ENCODE measurements at places on chromosomes 3 and 15.

DNA sequence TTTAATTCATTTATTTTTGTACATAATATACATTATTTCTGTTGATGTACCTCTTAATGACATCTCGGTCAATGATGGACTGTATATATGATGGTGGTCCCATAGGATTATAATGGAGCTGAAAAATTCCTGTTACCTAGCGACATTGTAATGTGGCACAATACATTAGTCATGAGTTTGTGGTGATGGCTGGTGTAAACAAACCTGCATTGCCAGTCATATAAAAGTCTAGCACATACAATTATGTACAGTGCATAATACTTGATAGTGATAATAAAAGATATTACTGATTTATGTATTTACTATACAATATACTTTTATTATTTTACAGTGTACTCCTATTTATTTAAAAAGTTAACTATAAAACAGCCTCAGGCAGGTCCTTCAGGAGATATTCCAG, 15.1 kb downstream of the TTC14 start:
- no peak for DNase-seq

DNA sequence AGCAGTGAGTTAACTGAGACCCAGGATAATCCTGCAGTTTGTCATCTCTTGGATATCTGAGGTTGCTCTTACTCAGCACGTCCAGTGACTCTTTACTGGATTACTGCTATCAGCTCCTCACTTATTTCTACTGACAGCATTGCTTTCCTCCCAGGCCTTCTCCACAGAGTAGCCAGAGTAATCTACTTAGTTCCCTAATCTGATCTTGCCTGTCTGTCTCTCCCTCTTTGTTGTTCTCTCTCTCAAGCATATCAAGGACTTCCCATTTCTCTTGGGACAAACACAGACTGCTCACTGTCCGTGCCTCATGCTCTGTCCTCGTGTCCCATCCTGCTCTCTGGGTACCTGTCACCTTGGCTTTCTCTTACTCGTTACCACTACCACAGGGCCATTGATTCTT, 376.2 kb downstream of the FEZF2 start:
- no peak for DNase-seq

DNA sequence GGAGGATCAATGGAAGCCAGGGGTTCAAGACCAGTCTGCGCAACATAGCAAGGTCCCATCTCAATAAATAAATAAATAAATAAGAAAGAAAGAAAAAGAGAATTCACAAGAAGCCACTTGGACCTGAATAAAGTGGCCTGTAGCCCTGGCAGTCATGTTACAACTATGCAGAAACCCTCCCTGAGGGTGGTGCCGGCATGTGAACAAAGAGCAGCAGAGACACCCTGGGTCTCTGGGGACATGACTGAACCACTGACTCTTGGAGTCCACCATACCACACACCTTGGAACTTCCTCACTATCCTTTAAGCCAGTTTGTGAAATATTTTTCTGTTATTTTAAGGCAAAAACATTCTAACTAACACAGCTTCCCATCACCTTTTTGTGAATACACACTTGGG, 93.0 kb downstream of the MEIS2 start:
- no peak for DNase-seq

- no peak for DNase-seq
Observed at GRCh38 chr3:123586131-123586530, 1.3 kb upstream of the HACD2 start.

DNA sequence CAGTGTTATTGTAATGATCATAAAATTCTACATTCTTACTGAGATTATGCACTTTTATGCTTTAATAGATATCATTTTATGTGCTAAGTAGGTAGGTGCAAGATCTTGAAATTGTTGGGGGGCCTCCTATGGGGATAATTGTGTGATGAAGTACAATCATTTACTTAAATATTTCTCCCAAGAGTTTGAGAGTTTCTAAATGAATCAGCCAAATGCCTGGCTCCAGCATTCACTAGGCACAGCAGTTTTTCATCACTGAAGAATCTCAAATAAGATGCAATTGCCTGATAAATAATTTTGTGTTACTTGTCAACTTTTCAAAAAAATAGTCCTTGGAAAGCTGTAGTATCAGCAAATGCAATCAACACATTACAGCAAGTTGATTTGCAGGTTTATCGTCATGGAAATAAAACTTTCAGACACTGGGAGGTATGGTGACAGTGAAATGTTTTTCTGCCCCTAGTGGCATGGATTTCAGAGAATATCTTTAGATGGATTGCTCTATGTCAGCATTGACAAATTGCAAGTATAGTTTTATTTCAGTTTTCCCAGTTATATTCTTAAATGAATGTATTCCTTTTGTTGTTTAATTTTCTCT, 167.1 kb downstream of the NEK11 start:
- no peak for DNase-seq

DNA sequence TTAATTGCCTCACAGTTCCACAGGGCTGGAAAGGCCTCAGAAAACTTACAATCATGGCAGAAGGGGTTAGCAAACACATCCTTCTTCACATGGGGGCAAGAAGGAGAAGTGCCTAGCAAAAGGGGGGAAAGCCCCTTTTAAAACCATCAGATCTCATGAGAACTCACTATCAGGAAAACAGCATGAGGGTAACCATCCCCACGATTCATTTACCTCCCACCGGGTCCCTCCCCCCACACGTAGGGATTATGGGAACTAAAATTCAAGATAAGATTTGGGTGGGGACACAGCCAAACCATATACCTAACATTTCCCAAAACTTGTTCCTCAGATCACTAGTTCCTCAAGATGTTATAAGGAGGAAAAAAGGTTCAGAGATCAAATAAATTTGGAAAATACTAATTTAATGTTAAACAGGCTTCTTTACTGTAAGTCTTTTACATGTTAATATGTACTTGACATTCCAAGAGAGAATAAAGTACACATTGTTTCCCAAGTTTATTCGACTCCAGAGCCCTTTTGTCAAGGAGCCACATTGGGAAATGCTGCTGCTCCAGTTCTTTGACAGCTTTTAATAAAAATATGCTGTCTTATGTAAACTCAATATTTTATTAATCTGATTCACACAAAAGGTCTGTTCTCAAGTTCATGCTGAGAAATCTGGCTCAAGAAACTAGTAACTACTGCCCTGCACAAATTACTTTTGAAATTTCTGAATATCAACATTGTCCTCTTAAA, 17.8 kb downstream of the HERC1 start:
- DNase-seq: no peak

DNA sequence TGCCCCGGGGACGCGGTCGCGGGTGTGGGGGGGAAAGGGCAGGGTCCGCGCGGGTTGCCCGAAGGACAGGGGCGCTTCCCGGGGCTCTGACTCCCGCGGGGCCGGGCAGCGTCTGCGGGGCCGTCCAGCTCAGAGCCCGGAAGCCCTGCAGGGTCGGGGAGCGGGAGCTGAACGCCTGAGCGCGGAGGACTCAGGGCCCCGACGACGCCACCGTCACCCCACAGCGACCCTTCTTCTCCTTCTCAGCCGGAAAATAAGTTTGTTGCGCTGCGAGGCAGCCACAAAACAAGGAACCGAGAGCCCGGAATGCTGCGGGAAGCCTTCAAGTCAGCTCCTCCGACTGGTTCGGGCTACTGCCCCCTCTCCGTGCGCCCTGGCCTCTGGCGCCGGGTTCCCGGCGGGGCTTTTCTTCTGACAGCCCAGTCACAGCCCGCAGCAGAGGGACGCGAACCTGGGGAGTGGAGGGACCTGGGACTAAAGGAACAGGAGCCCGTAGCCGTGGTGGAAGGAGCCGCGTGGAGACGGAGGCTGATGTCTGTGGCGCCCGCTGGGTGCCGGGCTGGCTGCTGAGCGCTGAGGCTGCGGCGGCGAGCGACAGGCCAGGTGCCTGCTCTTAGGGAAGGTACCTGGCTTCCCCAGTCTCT, 484 bp downstream of the CNTN4 start:
- no peak for DNase-seq

DNA sequence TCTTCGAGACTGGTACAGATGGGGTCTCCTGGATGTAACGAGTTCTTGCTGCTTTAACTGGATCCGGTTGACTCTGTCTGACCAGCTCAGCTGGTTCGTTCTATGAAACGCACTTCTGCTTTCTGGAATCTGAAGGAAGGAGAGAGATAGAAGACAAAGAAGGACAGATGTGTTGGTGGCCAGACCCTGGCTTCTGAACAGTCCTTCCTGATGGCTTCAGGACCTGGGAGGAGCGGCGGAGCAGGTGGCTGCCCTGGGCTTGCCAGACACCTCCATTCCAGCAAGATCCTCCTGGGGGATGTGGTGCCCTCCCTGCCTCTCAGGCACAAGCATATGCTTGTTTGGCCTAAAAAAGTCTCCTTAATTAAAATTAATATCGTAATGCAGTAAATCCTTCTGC, 99.9 kb downstream of the APBA2 start:
- no peak for DNase-seq

GRCh38 chr3:98732286-98733052, 30.7 kb upstream of the ST3GAL6 start:
- peak; percentile 34 for DNase-seq

DNA sequence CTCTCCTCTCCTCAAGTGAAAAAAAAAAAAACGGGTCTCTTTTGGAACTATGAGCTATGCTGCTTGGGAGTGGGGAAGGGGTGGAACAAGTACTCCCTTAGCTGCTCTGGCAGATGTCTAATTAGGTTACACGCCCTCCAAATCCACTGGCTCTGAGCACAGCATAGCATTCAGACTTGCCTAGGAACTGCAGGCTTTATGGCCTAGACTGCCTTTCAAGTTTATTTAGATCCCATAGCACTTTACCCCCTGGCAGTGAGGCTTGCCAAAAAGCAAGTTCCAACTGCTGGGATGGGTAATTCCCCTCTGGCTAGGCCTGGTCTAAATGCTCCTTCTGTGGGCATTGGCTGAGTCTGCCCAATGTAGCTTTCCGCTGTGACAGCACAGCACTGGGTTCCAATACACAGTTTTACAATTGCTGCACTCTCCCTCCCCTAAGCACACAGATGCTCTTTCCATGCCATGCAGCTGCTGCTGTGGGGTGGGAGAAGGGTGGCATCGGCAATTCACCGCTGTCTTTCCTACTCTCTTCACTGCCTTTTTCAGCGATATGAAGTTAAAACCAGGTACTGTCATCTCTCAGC, 152.8 kb downstream of the KCNAB1 start:
- no peak for DNase-seq

DNA sequence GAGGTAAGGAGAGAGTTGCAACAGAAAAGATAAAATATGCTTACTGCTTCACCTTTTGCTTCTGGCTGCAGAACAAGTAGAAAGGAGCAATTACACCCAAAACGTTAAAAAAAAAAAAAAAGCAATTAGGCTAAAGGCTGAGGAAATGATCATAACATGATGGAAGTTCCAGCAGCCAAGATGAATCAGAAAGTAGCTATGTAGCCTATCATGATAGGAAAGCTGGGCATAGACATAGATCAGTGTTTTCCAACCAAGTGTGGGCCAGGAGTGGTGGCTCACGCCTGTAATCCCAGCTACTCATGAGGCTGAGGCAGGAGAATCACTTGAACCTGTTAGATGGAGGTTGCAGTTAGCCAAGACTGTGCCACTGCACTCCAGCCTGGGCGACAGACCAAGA, 52.6 kb downstream of the AGTR1 start:
- no peak for DNase-seq

DNA sequence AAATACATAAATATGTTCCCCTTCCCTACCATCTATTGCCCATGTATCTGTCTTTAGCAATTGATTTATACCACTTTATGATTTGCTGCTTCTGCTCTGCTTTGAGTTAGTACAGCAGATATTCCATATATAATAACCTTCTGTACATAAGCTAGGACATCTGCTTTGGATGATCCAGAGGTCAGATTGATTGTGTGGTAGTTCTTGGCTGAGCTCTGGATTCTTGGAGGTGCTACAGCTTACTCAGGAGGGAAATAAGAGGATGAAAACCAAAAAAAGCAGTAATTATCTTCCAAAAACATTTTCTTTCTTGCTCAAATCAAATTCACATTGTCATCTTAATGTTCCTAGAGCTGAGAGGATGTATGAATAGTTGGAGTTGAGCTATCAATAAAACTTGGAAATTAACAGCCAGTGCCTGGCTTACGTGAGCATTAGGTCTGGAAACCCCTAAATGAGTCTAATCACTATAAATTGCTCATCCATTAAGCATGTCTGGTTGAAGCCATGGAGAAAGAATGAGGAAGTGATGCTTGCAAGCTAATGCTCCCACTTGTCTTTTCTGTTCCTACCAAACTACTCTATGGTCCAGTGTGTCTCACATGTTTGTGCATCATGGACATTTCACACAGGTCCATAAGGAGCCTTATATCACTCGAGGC, 36.3 kb upstream of the TMEM42 start:
- DNase-seq: no peak

DNA sequence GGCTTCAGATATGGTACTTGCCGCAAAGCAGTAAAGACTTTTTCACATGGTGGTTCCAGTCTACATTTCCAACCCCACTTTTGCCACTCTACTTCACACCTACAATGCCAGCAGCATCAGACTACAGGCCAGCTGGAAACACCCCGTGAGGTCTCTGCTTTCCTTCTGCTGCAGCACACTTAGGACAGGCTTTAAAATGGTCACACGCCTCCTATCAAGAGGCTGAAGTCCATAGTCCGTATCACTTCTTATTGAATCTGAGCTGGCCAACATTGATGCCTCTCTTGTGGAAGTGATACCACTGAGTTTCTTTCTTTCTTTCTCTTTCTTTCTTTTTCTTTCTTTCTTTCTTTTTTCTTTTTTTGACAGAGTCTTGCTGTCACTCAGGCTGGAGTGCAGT, 59.8 kb downstream of the ZNF860 start:
- DNase-seq: no peak

DNA sequence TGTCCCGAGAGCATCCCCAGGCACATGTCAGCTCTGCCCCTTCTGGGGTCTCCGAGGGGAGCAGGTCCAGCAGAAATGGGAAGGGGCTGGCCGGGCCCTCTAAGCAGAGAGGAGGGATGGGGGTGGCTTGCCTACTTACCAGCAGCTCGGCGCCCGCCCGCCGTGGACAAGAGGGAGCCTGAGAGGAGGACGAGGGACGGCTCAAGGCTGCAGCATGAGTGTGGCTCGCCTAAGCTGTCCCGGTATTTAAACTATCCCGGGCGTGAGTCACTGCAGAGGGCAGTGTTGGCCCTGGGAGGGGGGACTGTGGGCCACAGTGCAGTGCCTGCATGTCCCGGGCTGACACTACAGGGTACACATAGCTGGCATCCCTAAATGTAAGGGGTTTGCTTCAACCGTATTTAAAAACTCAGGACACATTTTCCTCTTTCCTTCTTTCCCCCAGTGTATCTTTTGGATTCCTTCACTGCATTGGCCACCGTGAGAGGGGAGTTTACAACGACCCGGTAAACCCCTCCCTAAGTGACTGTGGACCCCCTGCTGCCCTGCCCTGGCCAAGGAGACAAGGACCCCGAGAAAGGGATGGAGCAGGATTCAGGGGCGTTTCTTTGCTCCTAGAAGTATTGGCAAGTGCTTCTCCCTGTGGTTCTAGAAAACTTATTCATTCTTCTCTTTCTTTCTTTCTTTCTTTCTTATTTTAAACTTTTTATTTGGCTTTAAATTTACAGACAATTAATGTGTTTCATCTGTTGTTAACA, at the start of gene LRRC15:
TSS of gene LRRC15 (minus strand) at position 222 of the 758 bp plus-strand sequence. CDS start 8,700 bp downstream, outside the sequence.
- no peak for DNase-seq

- DNase-seq: no peak
Observed at GRCh38 chr15:91468871-91469580, 369.0 kb downstream of the SV2B start.
